ENCODE measurements at places on chromosomes 4 and X.

DNA sequence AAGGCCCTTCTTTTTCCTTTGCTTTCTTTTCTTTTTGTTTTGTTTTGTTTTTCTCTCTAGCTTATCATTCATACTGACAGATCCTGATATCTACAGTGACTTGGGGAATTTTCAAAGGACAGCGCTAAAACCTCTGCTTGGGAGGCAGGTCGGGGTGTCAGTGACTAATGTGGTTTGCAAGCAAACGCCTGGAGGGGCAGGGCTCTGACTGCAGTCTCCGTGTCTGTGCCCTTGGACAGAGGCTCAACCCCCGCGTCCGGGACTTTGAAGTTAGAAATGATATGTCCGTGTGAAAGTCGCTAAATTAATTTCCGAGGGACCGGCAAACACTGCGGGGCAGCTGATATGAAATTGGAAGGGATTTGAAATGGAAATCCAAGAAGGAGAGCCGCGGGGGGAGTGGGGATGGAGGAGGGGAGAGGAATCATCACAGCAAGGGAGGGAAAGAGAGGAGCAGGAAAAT is 312.4 kb downstream of the DHRSX start:
- no peak for DNase-seq

- no peak for DNase-seq
Measured at GRCh38 chr4:185915817-185916216, 103.8 kb upstream of the SORBS2 start.

DNA sequence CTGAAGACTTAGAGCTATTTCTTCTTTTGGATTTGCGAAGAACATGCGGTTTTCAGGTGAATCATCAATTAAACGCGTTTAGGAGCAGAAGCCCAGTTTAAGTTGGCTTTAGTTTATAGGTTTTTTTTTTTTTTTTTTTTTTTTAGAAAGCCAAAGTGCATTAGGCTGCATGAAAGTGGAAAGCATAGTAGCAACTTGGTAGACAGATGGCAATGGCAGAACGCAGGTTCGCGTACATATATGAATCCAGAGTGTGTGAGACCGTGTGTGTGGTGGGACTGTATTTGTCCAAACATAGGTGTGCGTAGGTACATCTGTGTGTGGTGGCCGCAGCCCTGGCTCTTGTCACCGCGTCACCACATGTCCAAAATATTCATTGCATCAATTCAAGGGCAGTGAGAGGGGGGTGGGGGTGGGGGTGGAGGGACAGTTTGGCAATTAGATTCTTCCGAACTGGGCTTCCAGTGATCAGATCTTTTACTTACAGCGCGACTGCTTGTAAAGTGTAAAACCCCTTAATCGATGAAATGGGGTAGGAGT is 901 bp downstream of the JADE1 start:
- peak; percentile 45 for DNase-seq

GRCh38 chrX:101260435-101260834 is 30.7 kb downstream of the TAF7L start:
- peak; percentile 18 for DNase-seq

DNA sequence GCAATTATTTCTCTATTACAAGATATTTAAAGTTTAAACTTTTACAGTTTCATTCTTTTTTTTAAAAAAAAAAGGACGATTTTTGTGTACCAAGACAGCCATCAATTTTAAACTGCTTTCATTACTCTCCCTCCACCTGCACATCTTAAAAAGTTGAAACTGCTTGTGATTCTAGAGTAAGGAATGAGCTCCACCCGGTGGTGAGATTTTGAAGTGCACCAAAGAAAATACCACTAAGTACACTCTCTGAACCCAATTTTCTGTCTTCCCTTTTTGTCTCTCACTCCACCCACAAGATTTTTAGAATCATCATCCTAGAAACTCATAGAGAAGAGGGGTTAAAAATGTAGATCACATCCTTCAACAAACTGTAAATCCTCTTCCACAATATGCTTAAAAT is 91.3 kb upstream of the WDR44 start:
- peak; percentile 38 for DNase-seq

DNA sequence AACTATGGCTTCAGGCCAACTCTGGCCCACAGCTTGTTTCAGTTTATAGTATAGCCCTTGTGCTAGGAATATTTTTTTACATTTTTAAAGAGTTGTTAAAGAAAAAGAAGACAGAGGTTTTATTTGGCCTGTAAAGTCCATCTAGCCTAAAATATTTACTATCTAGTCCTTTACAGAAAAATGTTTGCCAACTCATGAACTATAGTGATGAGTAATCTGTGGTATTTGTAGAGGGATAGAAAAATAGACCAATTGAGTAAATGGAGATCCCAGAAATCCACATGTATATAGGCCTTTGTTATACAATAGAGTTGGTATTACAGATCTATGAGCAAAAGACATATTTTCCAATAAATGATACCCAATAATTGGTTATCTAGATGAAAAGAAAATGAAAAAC is 288.7 kb downstream of the PRDM5 start:
- DNase-seq = no peak

- DNase-seq = no peak
Measured at GRCh38 chrX:112068430-112068829, 14.1 kb downstream of the TRPC5 start.

- no peak for DNase-seq
Measured at GRCh38 chr4:104848597-104849225, 298.0 kb upstream of the TET2 start.

DNA sequence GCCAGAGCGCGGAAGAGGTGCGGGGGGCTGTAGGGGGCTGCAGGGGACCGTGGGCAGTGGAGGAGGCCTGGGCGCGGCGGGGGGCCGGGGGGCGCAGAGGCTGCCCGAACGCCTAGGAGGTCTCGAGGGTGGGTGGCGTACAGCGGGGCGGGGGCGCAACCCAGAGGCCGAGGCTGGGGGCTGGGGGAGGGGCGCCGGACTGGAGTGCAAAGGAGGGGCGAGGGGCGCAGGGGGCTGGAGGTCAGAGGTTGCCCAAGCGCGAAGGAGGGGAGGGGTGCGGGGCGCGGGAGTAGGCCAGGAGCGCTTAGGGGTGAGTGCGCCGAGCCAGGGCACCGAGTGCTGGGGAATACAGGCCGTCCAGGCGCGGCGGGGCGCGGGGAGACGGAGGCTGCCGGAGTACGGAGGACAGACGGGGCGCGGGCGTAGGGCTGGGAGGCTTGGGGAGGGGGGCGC is 255 bp downstream of the GYG2 start:
- DNase-seq = no peak

DNA sequence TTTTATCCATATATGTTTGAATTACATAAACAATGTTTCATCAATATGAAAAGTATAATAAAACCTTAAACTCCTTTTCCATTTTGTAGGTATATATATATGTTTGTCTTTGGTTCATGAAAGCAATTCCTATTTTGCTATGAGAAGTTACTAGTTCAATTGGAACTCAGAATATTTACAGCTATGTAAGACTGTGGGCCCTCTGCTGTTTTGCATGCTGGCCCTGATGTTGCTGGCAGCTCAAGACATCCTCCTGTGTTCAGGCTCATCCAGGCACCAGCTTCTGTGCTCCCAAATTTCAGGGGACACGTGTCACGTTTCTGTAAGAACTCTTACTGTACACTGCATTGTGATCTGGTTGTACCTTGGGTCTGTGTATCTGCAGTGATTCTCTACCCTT is 38.7 kb upstream of the OTUD4 start:
- DNase-seq = no peak

DNA sequence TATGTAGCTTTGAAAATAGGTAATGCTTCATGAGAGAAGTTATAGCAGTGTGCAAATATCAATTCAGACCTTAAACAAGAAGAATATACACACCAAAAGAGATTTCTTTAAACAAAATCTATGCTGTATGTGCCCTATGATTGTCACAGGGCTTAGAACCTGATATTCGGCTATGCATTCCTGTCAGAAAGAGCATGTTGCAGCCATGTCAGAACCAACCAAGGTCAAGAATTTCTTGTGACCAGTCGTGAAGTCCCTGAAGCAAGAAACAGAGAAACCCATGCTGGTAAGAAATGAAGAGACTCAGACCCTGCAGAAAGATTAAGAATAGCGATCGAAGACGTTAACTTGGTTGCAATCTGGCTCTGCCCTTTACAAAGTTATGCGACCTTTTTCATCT is 210.3 kb upstream of the SPIN4 start:
- DNase-seq = no peak

Data from GM13976 (cell line).